ENCODE measurements at places on chromosomes 1 and 21.
A peak's percentile ranks its signal among the peaks of the same experiment; 100 is the strongest.

- DNase-seq: no peak
Measured at GRCh38 chr1:180193141-180194047, 36.7 kb upstream of the LHX4 start.

GRCh38 chr1:222239130-222239529, 308.8 kb downstream of the HHIPL2 start:
- no peak for DNase-seq

DNA sequence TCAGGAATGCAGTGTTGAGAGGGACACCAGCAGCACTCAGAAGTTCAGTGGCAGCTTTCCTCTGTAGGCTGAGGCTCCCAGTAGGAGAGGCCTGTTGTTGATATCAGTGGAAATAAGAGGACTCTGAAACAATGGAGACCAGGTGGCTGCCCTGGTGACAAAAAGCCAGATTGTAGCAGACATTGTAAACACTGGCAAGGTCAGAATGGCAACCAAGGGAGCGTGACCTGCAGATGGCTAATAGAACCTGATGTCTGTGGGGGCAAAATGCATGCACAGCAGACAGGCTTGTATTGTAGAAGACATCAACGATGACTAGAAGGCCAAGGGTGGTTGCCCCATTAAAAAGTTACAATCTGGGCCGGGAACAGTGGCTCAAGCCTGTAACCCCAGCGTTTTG, 53.1 kb upstream of the GPR37L1 start:
- no peak for DNase-seq

DNA sequence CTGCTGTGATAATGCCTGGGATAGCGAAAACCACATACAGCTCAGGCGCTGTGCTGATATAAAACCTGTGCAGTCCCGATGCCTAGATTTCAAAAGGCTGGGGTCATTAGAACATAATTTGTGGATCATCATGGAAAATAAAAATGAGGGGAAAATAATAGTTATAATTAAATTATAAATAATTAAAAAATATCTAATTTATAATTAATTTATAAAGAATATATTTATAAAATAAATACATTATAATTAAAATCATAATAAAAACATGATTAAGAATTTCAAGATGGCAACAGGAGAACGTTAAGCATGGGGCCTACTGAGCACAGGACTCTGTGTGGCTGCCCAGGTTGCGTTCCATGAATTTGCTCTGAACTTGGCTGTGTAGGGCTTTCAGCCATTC, 53.9 kb downstream of the C21orf91 start:
- no peak for DNase-seq

DNA sequence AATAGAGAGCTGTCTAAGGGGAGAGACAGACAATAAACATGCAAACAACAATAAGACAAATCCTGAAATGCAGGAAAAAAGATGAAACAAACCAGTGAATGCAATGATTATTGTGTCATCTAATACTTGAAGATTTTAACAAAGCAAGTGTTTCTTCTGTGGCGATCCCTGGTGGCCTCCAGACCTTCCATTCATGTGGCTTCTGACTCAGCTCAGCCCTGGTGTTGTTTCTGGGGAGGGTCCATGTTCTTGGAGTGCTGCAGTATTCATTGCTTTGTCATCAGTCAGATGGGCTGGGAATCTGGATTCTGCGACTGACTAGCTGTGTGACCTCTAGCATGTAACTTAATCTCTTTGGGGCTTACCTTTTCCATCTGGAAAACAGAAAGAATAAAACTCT, 1.5 kb upstream of the C2CD4D start:
- DNase-seq: no peak

DNA sequence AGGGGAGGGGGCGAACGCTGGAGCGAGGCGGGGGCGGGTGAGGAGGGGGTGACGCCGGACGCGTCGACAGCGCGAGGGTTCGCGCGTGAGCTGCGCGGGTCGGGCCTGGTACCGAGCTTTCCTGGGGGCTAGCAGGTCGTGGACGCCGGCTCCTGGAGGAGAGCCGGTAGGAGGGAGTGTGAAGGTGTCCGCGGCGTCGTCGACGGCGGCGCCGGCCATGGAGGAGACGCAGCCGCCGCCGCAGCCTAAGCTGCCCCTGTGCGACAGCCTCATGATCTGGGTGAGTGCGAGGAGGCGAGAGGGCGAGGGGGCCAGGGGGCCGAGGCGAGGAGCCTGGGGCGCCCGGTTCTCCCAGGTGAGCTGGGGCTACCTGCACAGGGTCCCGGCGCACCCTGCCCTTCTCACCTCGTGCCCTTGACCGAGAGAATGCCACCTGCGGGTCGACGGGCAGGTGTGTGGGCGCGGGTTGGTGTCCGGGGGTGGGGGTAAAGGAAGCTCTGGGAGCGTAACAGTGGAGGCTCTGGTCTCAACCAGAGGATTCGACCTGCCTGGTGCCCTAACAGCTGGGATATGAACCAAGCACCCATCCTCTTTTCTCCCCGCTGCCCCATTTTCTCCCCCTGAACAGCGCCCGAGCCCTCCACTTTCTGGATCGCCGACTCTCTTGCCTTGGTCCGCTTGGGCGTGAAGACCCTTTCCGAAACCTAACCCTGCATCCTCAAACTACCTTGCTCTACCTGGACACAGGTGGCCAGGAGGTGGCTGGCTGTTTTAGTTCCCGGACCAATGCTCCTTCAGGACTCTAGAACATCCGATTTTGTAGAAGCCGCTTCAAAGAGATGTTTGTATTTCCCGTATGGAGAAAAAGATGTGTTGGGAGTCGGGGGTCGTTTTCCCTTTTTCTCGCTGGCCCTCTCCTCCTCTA, at the start of gene HOOK1:
TSS of gene HOOK1 (plus strand) at position 49 of the 925 bp plus-strand sequence. CDS start at position 218, 169 bp downstream.
- peak; percentile 14 for DNase-seq

DNA sequence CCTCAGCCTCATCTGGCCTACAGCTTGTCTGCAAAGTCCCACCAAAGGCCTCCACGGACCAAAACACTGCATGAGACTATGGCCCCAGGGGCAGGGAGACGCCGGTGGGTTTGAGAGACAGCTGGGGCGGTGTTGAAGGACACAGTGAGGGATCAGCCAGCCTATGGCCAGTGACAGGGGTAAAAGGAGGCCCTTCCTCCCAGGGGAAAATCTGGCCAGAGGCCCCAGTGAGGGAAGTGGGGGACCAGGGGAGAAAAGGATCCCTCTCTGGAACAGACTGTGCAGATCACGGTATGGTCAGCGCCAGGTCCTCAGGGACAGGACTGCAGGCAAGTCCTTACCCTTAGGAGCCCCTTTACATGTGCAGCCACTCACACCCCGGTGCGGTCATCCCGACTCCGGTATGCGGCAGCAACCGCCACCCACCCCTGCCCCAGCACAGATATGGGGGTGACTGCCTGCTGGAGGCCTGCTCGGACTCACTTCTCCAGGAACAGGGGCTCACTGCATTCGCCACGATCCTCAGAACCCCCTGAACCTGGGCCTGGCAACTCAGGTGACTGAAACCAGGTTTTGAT, 1.3 kb downstream of the CERS2 start:
- no peak for DNase-seq

DNA sequence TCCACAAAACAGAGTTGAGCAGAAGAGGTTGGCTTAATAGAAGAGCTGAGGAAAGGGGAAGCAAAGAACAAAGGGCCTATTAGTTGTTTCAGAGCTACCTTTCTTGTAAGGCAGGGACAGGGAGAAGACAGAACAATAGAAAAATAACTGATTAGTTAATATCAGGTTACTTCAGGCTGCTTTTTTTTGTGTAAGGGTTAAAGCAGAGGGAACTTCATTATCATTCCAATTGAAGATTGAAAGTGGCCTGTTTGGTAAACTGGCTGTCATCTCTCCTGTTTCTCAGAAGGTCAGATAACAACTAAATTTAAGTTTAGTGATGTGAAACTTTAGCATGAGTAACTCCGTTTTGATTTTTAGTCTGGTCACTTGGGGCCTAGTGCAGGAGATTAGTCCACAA, 22.3 kb downstream of the CDC42 start:
- DNase-seq: no peak

- no peak for DNase-seq
Measured at GRCh38 chr1:6996371-6996770, 211.1 kb downstream of the CAMTA1 start.

- DNase-seq: no peak
Measured at GRCh38 chr1:113142791-113143190, 69.8 kb downstream of the LRIG2 start.

GRCh38 chr1:200150006-200150405, 122.5 kb downstream of the NR5A2 start:
- no peak for DNase-seq

DNA sequence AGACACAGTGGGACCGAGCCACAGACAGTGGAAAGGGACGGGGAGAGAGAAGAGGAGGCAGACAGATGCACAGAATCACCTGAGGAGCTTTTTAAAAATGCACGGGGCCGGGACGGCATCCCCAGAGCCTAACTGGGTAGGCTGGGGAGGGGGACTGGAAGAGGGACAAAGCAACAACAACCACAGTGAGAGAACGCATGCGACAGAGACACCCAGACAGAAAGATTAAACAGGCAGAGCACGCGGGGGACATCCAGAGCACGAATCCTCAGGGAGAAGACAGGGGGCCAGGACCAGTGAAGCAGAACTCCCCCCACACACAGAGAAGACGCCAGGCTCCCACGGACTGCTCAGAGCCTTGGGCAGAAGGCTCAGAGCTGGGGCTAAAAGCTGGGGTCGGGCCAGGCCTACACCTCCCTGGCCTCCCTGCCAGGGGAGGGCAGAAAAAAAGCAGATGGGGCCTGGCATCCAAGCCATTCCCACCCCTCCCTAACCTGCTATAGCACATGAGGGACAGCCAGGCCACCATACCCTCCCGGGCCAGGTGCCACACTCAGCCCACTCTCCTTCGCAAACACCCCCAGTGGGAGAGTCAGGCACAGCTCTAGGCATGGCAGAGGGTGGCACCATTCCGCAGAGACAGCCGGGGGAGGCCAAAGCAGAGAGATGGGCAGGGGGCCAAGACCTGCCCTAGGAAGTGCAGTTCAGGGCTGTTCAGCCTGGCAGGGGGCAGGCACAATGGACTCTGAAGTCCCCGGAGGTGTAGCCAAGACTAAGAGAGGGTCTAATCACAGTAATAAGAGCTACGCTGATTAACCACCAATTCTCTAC, 29.8 kb upstream of the COL16A1 start:
- no peak for DNase-seq

GRCh38 chr1:16371725-16372124, 4.7 kb downstream of the SZRD1 start:
- no peak for DNase-seq

GRCh38 chr1:87119541-87120140, 205.2 kb downstream of the HS2ST1 start:
- DNase-seq: no peak

- no peak for DNase-seq
Measured at GRCh38 chr1:162285149-162285561, 91.5 kb downstream of the SPATA46 start.

DNA sequence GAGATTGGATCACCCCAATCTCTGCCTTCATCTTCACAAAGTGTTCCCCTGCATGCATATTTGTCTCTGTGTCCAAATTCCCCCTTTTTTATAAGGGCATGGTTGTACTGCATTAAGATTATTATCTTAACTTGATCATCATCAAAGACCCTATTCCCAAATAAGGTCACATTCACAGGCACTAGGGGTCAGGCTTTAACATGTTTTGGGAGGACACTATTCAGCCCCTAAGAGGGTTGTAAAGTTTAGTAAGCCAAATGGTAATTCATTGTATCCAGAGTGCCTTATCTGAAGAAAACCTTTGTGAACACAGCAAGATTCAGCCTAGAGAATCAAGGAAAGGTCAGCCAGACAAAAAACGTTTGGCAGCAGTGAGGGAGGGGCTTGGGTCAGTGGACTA, 317.6 kb upstream of the PLD5 start:
- DNase-seq: no peak

DNA sequence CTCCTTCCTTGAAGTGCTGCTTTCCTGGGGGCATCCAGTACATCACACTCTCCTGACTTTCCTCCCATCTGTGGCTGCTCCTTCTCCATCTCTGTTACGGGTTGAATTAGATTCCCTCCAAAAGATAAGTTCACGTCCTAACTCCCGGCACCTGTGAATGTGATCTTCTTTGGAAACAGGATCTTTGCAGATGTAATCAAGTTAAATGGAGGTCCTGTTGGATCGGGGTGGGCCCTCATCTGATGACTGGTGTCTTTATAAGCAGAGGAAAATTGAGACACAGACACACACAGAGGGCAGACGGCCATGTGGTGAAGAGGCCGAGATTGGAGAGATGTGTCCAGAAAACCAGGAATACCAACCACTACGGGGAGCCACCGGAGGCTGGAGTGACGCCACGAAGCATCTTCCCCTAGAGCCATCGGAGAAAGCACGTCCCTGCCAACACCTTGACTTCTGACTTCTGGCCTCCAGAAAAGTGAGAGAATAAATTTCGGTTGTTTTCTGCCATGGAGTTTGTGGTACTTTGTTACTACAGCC, 36.0 kb downstream of the ZBTB18 start:
- no peak for DNase-seq

DNA sequence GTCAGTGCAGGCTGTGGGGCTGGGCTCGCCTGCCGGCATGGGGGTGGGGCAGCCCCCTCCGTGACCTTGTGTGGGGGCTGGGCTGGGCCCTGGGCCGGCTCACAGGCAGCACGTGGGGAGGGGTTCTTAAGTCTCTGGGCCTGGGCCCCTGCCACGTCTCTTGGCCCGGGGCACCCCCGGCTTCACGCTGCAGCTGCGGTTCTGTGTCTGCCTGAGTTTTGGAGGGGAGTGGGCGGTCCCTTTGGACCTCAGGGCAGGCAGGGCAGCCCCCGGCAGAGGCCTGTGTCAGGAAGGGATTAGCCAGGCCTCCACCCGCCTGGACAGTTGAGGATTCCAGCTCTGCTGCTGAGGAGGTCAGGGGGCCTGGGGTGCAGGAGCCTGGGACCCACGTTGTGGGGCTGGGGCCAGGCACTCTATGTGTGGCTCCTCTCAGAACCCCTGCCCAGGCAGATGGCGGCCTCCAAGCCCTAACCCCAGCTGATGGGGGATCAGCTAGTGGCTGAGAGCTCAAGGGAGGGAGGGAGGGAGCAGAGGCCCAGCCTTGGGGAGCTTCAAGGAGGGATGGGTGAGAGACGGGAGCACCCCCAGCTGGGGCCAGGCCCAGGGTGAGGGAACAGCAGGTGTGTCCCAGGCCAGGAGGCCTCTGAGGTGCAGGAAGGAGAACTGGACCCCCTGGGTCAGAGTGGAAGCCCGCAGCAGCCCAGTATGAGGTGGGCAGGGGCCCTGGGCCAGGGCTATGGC, 1.8 kb upstream of the PLCH2 start:
- DNase-seq: no peak

DNA sequence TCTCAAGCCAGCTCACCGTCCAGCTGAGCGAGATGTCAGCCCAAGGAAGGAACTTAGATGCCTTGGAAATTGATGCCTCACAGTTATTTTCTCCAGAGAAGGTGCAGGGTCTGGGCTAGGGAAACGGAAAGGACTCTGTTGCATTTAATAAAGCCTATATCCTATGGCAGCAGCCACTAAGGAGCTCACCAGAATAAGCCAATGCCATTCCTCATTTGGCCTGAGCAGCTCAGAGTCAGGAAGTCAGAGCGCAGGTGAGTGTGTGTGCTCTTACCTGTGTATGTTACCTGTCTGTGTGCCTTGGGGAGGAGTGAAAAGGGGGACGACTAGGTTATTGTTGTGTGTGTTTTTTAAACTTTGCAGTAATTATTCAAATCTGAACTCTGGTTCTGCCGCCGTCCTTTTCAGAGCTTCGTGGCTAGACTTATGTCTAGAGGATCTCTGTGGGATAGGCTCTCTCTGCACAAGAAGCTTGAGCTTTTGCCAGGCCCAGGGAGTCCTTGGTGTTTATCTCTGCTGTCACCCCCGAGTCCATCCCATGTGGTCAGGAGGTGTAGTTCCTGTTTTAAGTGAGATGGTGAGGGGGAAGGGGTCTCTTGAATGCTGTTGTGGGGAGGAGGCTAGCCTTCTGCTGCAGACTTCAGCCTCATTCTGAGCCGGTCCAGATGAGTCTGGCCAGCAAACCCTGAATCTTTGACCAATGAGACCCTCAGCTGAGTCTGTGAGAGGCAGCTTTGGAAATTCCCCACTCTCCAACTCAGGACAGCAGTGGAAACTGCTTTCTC, 2.4 kb downstream of the TMCC2 start:
- no peak for DNase-seq
